ENCODE measurements at places on chromosomes 1 and 21.

GRCh38 chr1:154104433-154105082 is 50.3 kb downstream of the NUP210L start:
- DNase-seq = no peak

DNA sequence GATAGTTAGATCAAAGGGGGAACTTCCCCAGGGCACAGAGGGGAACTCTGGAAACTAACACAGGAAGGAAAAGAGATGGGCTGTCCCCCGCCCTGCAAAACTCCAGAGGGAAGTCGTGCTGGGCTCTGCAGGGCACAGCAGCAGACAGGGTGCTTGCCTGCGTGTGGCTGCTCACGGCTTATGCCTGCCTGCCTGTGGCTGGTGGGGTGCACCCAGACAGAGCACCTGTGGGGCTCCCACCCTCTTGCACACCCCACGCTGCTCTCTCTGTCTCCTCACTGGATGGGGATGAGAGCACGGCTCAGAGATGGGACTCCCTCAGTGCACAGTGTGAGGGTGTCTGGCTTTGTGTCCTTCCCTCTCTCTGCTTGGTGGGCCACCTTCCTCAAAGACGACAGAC is 13.5 kb upstream of the ETV3L start:
- DNase-seq = no peak

DNA sequence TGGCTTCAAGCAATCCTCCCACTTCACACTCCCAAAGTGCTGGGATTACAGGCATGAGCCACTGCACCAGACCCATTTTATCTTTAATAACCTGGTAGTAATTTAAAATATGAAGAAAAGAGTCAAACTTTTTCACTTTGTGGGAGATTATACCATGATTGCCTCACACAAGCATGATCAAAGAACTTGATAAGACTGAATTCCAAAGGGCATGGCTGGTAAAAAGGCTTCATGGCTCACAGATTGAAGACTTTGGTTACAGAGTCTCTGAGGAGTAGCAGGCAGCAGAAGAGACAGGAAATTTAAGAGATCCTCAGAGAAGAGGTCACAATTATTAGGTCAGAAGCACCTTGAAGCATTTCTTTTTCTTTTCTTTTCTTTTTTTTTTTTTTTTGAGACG is 16.4 kb upstream of the RGSL1 start:
- no peak for DNase-seq

- DNase-seq = no peak
Observed at GRCh38 chr1:203033287-203033686, 7.0 kb downstream of the PPFIA4 start.

DNA sequence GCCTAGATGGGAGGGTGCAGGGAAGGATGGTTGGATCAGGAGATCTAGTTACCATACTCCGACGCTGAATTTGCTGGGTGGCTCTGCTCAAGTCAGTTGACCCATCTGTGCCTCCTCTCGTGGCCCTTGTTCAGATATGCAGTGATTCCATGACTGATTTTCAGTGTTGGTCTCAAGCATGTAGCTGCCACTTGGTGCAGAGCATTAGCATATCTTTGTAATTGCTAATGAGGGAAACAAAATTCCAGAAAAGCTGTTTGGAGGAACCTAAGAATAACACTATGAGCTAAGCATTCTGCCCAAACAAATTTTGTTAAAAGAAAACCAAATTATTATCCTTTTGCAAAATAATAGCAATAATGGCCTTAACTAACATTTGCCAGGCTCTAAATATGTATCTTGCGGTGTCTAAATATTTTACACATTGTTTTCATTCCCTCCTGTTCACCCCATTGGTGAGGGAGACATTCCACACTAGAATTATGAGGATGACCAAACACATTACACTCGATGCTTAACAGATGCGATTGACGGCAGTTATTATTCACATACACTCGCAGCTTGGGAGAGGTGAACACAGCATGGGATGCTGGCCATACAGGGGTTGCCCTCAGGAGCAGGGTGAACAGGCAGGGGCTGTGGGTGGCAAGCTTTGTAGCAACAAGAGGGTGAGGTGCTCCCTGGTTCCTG is 69.1 kb downstream of the KCNJ15 start:
- no peak for DNase-seq

DNA sequence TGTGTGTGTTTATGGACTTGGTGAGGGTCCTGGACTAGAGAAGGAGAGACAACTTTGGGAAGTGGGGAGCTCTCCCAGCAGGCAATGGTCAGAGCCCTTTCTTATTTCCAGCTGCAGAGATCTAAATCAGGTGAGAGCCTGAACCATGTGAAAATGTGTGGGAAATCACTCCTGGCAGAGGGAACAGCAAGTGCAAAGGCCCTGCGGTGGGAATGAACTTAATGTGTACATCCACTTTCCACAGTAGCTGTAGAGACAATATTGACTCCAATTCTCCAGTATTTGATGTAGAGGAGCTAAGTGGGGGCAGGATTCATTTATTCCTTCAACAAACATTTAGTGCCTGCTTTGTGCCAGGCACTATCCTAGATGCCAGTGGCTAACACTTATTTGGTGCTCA is 14.7 kb upstream of the POU3F1 start:
- DNase-seq = no peak

DNA sequence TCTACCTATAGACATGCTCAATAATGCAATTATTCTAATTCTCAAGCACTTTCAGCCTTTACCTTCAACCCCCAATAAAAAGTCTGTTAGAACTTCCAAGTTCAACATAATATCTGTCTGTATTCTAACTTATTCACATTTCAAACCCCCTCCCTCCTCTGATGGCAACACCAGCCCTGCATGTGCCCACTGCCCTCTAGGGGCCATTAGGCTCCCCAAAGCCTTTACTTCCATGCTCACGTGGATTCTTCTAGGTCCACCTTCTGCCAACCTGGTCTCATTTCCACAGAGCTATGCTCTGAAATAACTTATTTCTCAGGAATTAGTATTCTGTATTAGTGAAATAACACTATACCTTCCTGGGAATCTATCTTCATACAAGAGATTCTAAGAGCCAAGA is 22.2 kb upstream of the KPRP start:
- DNase-seq = no peak

Measured in GM19239 (cell line).